ENCODE measurements at places on chromosomes 7 and 10. TPM values are rescaled to one million over a fixed set of nuclear protein-coding genes. Genes with fewer than 3 reads are reported as not detected.

CPSF4 gene
- 16.2 TPM for polyA plus RNA-seq

KLF14 gene
- 0.09 TPM for polyA plus RNA-seq

LRIT1 gene
- not detected for polyA plus RNA-seq

MSMB gene
- polyA plus RNA-seq, result not detected

WNT8B gene
- polyA plus RNA-seq, result not detected

ASAH2 gene
- polyA plus RNA-seq, result 0.43 TPM

DNA sequence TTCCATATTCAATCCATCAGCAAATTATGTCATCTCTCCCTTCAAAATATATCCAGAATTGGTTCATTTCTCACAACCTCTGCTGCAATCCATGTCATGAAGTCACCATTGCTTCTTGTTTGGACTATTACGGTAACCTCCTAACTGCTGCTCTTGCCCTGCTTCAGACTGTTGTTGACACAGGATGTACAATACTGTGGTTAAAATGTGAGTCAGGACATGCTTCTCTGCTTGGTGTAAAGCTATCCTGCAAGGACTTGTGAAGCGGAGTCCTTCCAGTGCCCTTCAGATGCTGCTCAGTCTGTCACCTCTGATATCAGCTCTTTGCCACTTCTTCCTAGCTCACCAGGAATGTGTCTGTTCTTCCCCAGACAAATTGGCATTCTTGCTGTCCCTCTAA is 10.4 kb upstream of the NXPH1 start:
- DNase-seq, result no peak

- no peak for DNase-seq
Measured at GRCh38 chr7:40644454-40645188, 509.8 kb downstream of the SUGCT start.

DNA sequence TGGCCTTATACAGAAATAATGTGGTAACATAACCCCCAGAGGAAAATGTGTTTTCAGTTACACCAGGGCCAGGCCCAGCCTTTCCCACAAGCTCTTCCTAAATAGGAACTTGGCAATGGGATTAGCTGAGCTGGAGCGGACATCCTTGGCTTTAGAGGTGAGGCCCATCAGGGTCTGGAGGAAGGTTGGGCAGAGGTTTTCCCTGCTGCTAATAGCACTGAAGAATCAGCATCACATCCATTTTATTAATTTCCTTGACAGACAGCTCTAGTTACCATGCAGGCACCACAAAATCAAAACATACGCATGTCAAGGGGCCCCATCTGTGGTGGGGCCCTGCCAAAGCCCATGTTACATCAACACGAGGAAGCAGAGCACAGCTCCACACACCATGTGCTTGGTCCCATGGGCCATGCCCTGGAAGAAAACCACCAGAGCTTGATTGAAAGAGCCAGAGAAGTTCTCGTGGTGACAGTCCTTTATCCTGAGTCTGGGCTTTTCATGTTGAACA is 566.6 kb downstream of the KCNMA1 start:
- peak; percentile 76 for DNase-seq

DNA sequence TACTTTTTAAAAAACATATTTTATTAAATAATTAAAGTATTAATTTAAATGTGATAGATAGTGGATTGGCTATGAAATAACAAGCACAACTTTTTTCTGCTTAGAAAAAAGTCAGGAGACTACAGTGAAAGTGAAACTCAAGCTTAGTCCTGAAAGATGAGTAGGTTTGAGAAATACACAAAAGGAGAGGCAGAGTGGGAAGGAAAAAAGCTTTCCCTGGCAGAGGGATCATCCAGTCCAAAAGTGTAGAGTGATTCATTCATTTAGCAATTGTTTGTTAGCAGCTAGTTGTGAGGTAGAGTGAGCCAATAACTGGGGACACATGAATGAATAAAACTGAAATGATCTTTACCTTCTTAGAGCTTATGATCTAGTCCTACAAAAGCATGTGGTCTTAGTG is 93.5 kb downstream of the FOXP2 start:
- DNase-seq, result no peak

DNA sequence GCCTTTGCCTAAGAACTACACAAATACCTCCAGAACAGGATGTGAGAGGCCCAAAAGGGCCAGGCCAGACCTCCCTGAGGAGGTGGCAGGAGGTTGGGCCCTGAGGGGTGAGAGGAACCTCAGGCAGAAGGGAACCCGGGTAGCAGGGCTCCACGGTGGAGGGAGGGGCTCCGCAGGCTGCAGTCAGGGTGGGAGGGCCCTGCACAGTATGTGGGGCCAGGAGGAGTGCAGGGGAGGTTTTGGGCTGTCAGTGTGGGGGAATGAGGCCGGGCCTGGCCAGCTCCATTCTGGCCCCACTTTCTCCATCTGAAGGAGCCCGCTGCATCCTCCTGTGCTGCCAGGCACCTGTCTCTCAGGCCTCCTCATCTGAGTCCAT is 25.9 kb downstream of the DNAJB12 start:
- DNase-seq, result peak; percentile 59
